Right lung (tissue), 10 donors: ENCODE measurements at places on chromosomes 3 and 15. TPM values are rescaled to one million over a fixed set of nuclear protein-coding genes. Genes with fewer than 3 reads are reported as not detected.

KIF23 gene
- 43.0 TPM for polyA plus RNA-seq

EPHB3 gene
- 35.0 TPM for polyA plus RNA-seq

NANOGP8 gene
- polyA plus RNA-seq: 0.46 TPM

RPS17 gene
- 2,015 TPM for polyA plus RNA-seq

ATP10A gene
- 0.96 TPM for polyA plus RNA-seq

CTXN2 gene
- polyA plus RNA-seq: not detected

ETV5 gene
- 208 TPM for polyA plus RNA-seq

TMEM212 gene
- 2.6 TPM for polyA plus RNA-seq

SLC22A13 gene
- polyA plus RNA-seq: 0.06 TPM

DCBLD2 gene
- polyA plus RNA-seq: 70.6 TPM

RYK gene
- 119 TPM for polyA plus RNA-seq

UTS2B gene
- polyA plus RNA-seq: 0.67 TPM

QARS1 gene
- polyA plus RNA-seq: 269 TPM

ZNF860 gene
- 8.1 TPM for polyA plus RNA-seq
